ENCODE measurements at places on chromosomes 2 and 18. TPM values are rescaled to one million over a fixed set of nuclear protein-coding genes. Genes with fewer than 3 reads are reported as not detected.

Gene STPG4
- 0.24 TPM for polyA plus RNA-seq

Gene SERPINB12
- not detected for polyA plus RNA-seq

- no peak for DNase-seq
Measured at GRCh38 chr18:23377669-23378301, 75.3 kb upstream of the RIOK3 start.

DNA sequence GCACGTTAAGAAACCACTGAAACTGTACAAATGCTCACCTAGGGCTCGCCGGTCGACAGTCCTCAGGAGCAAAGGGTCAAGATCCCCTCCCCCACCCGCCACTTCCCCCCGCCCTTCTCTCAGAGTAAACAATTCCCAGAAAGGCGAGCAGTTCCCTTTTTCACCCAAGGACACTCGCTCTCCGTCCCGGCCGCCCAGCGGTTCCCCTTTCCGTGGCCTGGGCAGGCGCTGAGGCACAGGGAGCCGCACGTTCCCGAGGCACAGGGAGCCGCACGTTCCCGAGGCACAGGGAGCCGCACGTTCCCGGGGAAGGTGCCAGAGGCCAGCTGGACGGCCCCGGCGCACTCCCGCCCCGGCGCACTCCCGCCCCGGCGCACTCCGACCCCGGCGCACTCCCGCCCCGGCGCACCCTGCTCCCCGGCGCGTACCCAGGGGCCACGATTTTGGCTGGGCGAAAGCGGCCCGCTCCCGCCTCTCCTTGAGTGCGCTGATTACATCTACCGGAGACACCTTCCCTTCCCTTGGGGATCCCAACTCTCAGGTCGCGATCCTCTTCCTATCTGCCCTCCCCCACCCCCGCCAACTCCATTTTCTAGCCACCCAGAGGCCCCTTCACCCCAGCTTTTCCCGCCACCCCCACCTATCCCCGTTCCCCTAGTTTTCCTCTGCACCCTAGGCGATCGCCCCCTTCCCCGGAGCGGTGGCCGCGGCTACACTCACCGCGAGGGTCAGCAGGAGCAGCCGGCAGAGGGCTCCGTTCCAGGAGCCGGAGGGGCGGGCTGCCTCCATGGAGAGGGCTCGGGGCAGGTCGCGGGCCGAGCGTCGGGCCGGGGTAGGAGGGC is 817 bp downstream of the DSC2 start:
- DNase-seq = peak; percentile 33

DNA sequence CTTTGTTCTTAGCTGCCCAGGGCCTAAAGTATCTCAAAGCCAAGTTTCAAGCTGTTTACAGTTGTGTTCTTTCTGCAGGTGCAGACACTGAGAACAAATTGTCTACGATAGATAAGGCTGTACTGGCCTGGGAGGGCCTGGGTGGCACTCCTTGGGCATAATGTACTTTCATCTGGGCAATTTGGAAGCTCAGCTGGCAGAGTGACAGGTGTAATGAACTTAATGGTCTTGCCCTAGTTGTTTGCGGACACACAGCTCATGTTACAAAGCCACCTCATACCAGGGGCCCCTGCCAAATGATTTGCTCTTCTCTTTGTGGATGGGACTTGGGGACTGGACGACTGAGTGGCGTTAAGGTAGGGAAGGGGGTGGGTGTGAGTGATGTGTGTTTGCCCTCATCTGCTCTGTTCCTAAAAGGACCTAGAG is 4.3 kb downstream of the LDLRAD4 start:
- DNase-seq = no peak

Measured in right renal pelvis (tissue), 4 donors.